ENCODE measurements at places on chromosomes 1 and 21. TPM values are rescaled to one million over a fixed set of nuclear protein-coding genes. Genes with fewer than 3 reads are reported as not detected.

- no peak for DNase-seq
These were observed 26.2 kb upstream of the LBR start for GRCh38 chr1:225453797-225454648.

- no peak for DNase-seq
These were observed 39.0 kb upstream of the MAGOH start for GRCh38 chr1:53277326-53277725.

- no peak for DNase-seq
These were observed 54.6 kb upstream of the SYT14 start for GRCh38 chr1:209883341-209883971.

GRCh38 chr1:46254668-46255067 lies 7.1 kb downstream of the RAD54L start:
- no peak for DNase-seq

BGLAP gene
- 3.1 TPM for total RNA-seq

DNA sequence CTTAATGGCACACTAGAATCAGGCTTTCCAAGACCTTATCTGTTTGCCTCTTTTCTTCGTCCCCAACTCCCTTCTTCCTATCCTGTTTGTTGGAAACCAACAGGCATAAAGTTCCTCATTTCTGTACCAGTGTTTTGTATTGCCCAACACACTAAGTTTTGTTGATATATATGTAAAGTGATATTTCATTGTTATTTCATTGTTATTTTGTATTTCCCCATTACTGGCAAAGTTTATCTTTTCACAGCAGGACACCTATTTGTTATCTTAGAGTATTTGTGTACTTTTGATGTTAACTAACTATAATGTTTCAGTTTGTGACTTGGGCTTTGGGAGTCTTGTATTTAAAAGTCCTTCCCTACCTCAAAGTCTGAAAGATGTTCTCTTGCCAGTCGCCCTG lies 27.1 kb downstream of the FAM20B start:
- DNase-seq = no peak

A3GALT2 gene
- total RNA-seq = 0.29 TPM

ZNF593OS gene
- not detected for total RNA-seq

MRPS14 gene
- 35.7 TPM for total RNA-seq

GRCh38 chr1:207397525-207397926 lies 56.6 kb upstream of the CR2 start:
- no peak for DNase-seq

AGMAT gene
- total RNA-seq = 5.4 TPM

- no peak for DNase-seq
These were observed 418.6 kb upstream of the PROX1 start for GRCh38 chr1:213568929-213569815.

DNA sequence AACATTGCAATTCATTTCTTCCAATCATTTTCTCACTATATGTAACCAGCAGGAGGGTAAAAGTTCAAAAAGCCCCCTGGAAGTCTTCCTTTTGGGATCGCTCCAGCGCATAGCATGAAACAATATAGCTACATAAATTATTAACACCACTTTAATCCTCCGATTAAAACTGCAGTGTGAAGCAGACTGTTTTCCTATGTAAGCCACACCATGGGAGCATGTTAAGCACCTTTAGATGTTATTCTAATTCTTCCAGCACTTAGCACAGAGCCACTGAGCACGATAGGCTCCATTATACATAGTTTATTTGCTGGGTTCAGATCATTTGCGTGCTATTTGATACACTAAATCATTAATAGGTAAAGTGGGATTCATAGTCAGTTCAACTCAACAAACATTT lies 18.4 kb upstream of the GADD45A start:
- no peak for DNase-seq

DNA sequence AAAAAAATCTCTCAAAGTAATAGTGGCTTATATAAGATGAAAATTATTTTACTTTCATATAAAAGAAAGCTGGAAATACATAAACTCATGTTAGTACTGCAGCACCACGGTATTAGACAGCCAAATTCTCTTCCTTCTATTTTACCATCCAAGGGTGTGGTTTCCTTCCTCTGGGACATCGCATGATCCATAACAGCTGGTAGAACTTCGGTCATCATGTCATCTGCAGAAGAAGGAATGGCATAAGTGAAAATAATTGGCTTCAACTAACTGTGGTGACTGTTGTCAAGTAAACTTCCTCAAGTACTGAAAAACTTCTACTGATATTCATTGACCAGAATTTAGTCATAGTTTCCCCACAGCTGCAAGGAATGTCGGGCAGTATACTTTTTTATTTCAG lies 28.3 kb upstream of the IFI44L start:
- no peak for DNase-seq

DNA sequence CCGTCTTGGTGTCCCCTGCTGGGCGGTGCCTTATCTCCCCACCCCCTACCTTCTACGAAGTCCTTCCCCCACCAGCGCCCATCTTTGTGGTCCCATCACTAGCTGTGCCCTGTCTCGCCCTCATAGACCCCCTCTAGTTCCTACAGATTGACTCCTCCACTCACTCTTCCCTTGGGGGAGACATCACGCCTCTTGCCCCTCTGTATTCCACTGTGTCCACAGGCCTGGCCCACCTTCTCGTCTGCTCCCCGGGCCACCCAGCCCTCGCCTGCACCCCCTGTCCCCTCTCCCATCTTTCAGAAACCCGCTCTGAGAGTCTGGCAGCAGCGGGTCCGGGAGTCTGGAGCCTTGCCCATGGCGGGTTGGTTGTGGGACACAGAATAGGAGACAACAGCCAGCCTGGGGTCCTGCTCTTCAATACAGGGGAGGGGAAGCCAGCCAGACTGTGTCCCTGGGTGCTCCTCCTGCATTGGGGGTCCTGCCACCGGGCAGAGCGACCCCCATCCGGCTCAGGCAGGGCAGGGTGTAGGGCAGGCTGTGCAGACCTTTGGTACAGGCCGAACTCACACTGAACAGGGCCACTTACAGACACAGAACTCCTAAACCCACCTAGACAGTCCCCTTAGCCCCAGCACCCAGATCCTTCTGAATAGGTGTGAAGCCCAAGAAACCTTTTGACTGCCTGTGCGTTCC lies 1.1 kb downstream of the RNF187 start:
- DNase-seq = no peak

DNA sequence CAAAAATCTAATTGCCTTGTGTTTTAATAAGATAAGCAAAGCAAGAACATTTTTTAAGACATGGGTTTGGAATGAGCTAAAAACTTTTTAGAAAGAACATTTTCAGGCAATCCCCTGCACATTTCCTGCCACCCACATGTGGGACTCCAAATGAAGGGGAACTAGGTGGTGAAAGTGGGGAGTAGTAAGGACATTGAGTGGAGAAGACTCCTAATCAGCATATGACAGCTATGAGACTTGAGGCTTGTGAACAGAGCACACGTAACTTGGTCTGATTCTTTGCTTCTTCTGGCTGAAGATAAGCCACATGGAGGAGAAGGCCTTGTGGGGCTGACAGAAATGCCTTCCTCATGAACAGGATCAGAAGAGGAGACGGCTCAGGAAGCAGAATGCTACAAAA lies 50.3 kb downstream of the FCER1A start:
- DNase-seq = no peak

SLC45A1 gene
- 0.67 TPM for total RNA-seq

GRCh38 chr21:43866659-43867331 lies 1.8 kb downstream of the AGPAT3 start:
- no peak for DNase-seq

MFAP2 gene
- 112 TPM for total RNA-seq

All from type B pancreatic cell (in vitro differentiated cells).